ENCODE measurements at places on chromosomes 6 and 20. TPM values are rescaled to one million over a fixed set of nuclear protein-coding genes. Genes with fewer than 3 reads are reported as not detected.
A peak's percentile ranks its signal among the peaks of the same experiment; 100 is the strongest.

GRCh38 chr6:15489261-15489962 lies 173.4 kb downstream of the DTNBP1 start:
- H3K27me3 ChIP-seq = no peaks in the 10 kb centered on the region
- peak overlapping the region; percentile 68 for H3K27ac ChIP-seq
- DNase-seq = no peak
- peaks cover 5% of the 10 kb centered on the region for H3K36me3 ChIP-seq

GRCh38 chr6:150293423-150294173 lies 75.2 kb upstream of the IYD start:
- H3K27me3 ChIP-seq = peaks cover 18% of the 10 kb centered on the region
- H3K4me1 ChIP-seq = no peaks in the 10 kb centered on the region
- no peak overlapping the region for H3K27ac ChIP-seq
- peaks cover 3% of the 10 kb centered on the region for H3K36me3 ChIP-seq
- DNase-seq = no peak

GRCh38 chr6:40406175-40406574 lies 181.0 kb downstream of the LRFN2 start:
- H3K4me3 ChIP-seq = no peak overlapping the region
- peaks cover 2% of the 10 kb centered on the region for H3K36me3 ChIP-seq
- H3K27ac ChIP-seq = no peak overlapping the region
- no peak for DNase-seq
- H3K4me1 ChIP-seq = peaks cover 3% of the 10 kb centered on the region

DPPA5 gene
- not detected for total RNA-seq

DNA sequence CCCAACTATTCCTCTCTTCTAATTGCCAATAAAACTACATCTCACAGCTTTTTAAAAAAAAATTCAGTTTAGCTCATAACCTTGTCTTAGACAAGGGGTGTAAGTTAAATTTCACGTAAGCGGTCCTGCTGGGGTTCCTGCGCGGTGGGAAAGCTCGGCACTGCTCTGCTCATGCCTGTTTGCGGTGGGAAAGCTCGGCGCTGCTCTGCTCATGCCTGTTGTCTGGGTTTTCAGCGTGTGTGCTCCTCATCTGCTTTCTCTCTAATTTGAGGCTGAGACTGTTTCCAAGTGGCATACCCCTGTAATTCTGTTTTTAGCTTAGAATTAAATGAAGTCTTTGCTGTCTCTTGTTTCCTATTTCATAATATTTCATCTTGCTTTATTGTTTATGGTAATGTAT lies 18.6 kb downstream of the ARID1B start:
- no peaks in the 10 kb centered on the region for H3K36me3 ChIP-seq
- H3K27ac ChIP-seq = peak overlapping the region; percentile 98
- H3K4me1 ChIP-seq = peaks cover 63% of the 10 kb centered on the region
- peak overlapping the region; percentile 33 for H3K4me3 ChIP-seq

DNA sequence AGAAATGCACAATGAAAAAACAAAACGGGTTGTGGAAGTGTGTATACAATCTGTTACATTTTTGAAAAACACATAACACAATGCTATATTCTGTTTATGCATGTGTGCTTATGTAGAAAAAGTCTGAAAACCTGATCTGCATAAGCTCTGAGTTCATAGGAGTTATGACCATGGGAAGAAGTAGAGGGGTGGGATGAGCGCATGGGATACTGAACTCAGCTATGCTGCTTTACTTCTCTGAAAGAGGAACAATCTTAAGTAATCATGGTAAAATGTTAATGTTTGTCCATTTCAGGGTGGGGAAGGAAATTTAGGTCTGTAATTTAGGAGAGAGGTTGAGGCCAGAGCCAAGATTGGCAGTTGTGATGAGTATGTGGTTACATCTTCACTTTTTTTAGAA lies 126.8 kb downstream of the MTHFD1L start:
- peaks cover 5% of the 10 kb centered on the region for H3K4me1 ChIP-seq
- H3K4me3 ChIP-seq = no peak overlapping the region
- peaks cover 7% of the 10 kb centered on the region for H3K36me3 ChIP-seq
- DNase-seq = no peak

GRCh38 chr6:161080263-161080970 lies 88.8 kb downstream of the MAP3K4 start:
- peaks cover 5% of the 10 kb centered on the region for H3K36me3 ChIP-seq
- no peaks in the 10 kb centered on the region for H3K27me3 ChIP-seq
- DNase-seq = no peak
- H3K4me1 ChIP-seq = peaks cover 22% of the 10 kb centered on the region

ANGPT4 gene
- total RNA-seq = not detected

GRCh38 chr6:47552319-47552718 lies 74.7 kb downstream of the CD2AP start:
- DNase-seq = no peak
- H3K4me1 ChIP-seq = no peaks in the 10 kb centered on the region
- no peaks in the 10 kb centered on the region for H3K36me3 ChIP-seq
- no peak overlapping the region for H3K4me3 ChIP-seq
- H3K27ac ChIP-seq = no peak overlapping the region
- no peaks in the 10 kb centered on the region for H3K27me3 ChIP-seq

DNA sequence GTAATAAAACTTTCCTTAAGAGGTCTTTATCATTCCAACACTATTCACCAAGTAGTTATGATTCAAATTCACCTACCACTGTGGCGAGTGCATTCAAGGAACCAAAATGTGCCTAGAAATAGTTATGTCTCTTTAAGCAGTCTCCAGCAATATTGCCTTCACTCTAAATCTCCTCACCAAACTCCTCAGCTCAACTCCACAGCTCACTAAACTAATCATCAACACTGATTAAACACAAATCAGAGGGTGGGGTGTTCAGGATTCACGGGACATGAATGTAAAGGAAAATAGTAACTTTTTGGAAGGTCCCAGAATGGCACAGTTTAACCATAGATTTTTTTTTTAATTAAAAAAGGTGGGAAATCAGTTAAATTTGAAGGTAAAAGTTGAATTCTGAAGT lies 70.5 kb upstream of the THEMIS start:
- H3K27me3 ChIP-seq = no peaks in the 10 kb centered on the region
- DNase-seq = no peak
- no peaks in the 10 kb centered on the region for H3K36me3 ChIP-seq
- H3K4me3 ChIP-seq = peak overlapping the region; percentile 88

DNA sequence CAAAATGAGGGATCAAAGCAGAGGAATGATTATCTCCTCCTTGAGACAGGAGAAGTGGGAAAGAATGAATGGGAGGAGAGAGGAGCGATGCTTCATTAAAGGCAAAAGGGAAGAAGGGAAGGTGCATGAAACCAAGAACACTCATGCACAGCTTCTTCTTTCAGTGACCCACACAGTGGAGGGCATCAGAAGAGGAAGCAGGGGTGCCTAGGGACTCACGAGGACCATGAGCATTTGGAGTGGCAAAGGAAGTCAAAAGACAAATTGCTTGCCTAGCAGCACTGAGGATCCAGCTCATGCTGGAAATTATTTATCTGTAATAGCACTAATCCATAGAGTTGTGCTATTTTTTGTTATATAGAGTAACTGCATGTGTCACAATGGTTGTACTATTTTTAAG lies 66.1 kb downstream of the SMLR1 start:
- H3K4me1 ChIP-seq = peaks cover 7% of the 10 kb centered on the region
- no peak for DNase-seq

DNA sequence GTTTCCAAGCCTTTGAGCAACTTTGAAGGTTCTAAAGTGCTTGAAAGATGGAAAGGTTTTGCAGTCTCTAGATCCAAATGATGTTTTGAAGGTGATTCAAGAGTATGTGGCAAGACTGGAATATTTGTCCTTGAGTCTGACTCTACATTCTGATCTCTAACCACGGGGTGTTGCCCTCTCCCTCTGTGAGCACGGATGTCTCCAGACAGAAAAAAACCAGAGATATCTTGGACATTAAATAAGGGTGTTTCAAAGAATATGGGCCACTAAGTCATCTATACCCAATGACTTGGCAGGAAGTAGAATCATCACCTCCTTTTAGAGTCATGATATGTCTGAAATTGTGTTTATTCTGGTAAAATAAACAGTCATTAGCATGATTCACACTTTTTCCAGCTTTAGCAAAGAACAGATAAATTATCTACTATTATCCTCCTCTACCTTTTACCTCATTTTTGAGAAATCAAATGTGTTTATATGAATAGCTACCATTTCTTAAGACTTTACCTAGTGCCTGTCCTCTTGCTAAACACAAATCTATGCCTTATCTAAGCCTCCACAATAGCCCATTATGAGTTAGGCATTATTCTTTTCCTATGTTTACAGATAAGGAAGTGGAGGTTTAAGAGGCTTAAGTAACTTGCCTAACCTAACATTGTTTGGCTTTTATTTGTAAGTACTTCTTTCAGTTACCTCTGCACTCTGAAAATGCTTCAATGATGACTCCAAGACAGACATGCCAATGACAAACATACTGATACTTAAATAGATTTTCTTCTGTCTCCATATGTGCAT lies 384.4 kb downstream of the BMP2 start:
- H3K36me3 ChIP-seq = no peaks in the 10 kb centered on the region
- H3K27me3 ChIP-seq = no peaks in the 10 kb centered on the region
- H3K4me3 ChIP-seq = no peak overlapping the region

GRCh38 chr6:37493661-37493995 lies 6.1 kb downstream of the CCDC167 start:
- peaks cover 1% of the 10 kb centered on the region for H3K36me3 ChIP-seq
- H3K4me1 ChIP-seq = peaks cover 65% of the 10 kb centered on the region
- peak overlapping the region; percentile 49 for H3K4me3 ChIP-seq
- DNase-seq = no peak
- peak overlapping the region; percentile 100 for H3K27ac ChIP-seq

DNA sequence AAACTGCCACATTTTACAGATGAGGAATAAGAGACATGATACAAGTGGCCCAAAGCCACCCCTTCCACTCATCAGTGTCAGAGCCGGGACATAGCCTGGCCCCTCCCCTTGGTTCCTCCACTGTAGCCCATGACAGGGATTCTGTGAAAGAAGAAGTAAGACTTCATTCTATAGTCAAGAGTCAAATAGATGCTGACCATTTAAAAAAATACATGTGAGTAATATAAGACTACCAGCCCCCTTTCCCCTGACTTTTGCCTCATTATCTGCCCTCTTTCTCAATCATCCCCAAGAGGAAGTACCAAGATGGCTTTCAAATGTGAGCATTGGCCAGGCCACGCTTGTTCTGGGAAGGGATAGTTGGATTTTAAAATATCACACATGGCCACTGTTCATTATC lies 57.8 kb upstream of the TAB2 start:
- H3K4me1 ChIP-seq = peaks cover 18% of the 10 kb centered on the region
- no peak overlapping the region for H3K4me3 ChIP-seq
- no peak for DNase-seq
- H3K27ac ChIP-seq = no peak overlapping the region
- H3K36me3 ChIP-seq = peaks cover 2% of the 10 kb centered on the region

SNAI1 gene
- 2.2 TPM for total RNA-seq

HLA-DQA2 gene
- total RNA-seq = 0.70 TPM

PPP1R14C gene
- not detected for total RNA-seq

DNA sequence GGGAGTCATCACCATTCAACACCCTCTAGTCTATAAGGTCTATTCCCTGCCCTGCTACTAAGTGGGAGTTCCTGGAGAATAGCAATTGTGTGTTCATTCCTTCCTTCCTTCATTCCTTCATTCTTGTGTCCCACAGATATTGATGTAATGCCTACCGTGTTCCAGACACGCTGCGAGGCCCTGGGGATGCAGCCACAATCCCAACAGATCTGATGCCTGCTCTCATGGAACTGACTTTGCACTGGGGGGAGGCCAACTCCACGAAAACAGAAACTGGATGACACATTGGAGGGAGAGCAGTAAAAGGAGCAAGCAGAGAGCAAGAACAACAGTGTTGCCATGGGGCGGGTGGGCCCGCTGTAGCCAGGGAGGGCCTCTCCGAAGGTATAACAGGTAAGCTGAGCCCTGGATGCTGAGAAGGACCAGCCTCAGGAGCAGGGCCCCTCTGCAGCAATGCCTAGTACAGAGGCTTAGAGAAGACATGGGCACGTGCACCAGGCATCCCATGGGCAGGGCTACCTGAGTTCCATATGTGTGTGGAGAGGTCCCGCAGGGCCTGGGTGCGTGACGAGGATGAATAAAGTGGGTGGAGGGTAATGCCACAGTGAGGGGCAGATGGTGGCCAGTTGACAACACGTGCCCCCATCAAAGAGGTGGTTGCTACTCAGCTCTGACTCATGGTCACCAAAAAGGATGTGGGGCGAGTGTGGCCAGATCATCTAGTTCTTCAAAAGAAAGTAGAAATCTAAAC lies 173.9 kb downstream of the NFATC2 start:
- no peak for DNase-seq
- H3K36me3 ChIP-seq = peaks cover 4% of the 10 kb centered on the region
- H3K27ac ChIP-seq = no peak overlapping the region
- peaks cover 16% of the 10 kb centered on the region for H3K27me3 ChIP-seq

- H3K27ac ChIP-seq = no peak overlapping the region
- DNase-seq = no peak
- no peaks in the 10 kb centered on the region for H3K36me3 ChIP-seq
- no peak overlapping the region for H3K4me3 ChIP-seq
- no peaks in the 10 kb centered on the region for H3K27me3 ChIP-seq
- H3K4me1 ChIP-seq = no peaks in the 10 kb centered on the region
Measured at GRCh38 chr6:82145926-82146452, 101.6 kb downstream of the IBTK start.

DNA sequence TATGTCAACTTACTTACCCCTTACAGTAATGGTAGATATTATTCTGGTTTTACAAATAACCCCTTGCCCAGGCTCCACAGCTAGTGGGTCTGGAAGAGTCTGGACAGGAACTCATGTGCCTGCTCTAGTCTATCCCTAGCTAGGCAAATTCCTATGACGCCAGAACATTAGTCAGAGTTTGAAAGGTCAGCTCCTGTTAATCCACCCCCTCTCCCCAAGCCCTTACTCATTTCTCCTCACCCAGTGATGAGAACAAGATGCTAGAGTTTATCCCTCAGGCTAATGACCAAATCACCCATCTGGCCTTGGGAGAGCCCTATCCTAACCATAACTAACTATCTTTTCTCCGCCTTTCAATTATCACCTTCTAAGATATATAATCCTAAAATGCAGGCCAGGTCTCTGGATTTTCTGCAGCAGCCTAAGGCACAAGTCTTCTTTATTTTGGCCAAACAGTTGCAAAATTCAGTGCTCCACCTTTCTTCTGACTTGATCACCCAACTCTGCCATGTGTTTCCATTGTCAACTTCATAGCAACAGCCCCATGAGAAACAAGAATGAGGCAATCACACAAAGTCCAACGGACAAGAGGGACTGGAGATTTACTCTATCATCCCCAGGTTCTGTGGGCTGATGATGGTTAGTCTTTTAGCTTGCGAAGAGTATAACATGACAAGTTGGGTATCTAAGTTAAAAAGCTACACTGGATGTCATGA lies 113.3 kb downstream of the TASP1 start:
- H3K4me1 ChIP-seq = no peaks in the 10 kb centered on the region
- H3K27me3 ChIP-seq = no peaks in the 10 kb centered on the region
- H3K27ac ChIP-seq = no peak overlapping the region
- no peak overlapping the region for H3K4me3 ChIP-seq
- H3K36me3 ChIP-seq = peaks cover 12% of the 10 kb centered on the region

DNA sequence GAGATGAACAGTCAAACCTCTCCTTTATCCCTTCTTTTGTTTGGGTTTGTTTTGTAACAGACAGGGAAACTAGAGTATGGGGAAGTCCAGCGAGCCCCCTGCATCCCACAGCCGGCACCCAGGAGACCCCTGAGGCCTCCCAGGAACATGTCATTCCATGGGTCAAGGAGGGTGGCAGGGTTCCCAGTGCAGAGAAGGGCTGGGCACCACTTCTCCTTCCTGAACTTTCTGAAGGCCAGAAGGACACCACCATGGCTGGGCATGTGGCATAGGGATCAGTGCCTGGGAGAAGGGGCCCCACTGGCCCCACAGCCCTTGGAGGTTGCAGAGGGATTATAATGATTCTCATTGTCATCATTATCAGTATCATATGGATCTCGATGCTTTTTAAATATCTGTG lies 13.9 kb upstream of the CST7 start:
- H3K27ac ChIP-seq = no peak overlapping the region
- no peaks in the 10 kb centered on the region for H3K27me3 ChIP-seq
- H3K4me1 ChIP-seq = peaks cover 16% of the 10 kb centered on the region
- H3K36me3 ChIP-seq = no peaks in the 10 kb centered on the region
